Stimulated activated naive CD4-positive, alpha-beta T cell (primary cell): ENCODE measurements at places on chromosomes 2 and 18.

DNA sequence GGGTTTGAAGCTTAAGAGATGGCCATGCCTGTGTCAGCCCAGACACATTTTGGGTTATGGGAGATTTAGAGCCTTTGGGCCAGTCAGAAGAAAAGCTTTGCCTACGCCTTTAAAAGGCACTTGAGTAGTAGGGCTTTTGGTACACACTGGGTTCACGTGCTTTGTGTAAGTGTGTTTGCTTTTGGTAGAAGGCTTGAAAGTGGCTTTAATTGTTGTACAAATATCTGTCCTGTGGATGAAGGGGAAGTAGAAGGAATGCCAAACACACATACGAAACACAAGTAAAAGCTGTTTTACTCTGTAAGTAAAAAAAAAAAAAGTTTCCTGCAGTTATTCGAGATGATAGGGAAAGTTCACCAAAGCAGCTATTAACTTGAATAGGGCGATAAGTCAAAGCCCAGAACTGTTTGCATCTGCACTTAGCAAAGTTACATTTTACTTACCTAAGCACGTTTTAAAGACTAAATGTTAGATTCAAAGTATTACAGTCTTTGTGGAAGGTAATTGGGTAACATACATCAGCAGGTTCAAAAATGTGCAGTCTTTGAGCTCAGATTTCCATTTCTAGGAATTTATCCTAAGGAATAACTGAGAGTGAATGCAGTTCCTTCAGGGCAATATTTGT lies 75.4 kb downstream of the STK25 start:
- no peak for DNase-seq

DNA sequence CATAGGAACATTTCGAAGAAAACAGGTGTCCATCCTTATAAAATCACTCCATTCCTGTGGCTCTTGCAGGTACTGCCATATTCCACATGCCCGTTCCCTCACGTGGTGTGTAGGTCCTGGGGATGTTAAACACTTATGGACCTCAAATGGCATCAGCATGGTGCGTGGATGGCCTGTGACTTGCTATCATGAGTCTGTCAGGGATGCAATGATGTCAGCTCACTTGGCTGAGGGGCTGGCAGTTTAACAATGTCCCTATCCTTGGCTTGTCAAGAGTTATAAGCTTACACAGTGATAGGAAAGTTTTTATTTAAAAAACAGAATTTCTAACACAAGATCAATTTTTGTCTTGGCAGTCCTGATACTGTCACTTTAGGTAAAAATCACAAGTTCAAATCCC lies 28.8 kb downstream of the MAIP1 start:
- no peak for DNase-seq

DNA sequence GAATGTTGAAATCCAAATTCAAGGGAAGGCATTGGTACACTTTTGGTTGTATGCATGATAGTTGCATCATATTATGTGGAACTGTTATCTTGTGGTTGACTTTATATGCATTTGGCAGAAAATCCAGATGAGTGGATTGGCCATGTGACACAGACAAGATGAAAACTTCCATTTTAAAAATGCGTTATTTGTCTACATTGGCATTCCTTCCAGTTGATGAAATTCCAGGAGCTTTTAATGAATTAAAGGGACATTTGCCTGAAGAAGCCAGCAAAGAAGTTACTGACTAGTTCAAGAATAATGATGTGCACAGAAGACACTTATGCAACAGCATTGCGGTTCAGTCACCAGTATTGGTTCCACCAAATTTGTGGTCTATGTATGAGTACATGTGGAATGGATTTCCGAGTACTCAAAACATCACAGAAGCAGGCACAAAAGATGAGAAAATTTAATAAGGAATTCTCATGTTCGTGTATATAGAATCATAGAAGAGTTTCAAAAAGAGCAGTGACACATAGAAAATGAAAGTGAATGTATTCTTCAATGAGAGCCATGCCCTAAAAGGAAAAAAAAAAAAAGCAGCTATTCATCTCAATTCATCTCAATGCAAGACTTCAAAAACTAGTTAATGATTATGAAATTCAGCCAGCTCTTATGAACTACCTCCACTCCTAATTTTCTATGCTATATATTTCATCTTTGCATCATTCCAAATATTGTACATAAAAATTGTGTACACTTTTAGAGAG lies 232.1 kb downstream of the RBM43 start:
- no peak for DNase-seq

GRCh38 chr2:207046724-207047123 lies 107.4 kb downstream of the CPO start:
- DNase-seq = no peak

DNA sequence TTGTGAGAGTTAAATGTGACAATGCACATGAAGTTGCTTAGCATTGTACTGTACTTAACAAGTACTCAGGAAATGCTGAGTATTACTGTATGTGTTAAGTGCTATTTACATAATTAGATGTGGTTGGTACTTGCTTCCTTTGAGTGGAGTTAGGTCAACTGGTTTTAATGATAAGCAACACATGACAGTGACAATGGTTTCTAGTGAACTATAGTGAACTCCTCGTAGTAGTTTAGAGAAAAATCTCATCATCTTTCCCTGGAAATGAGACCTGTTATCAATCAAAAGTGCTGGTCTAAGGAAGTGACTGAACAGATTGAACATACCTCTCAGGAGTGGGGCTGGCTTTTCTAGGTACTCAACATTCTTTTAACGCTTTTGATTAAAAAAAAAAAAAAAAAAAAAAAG lies 29.2 kb upstream of the ZDBF2 start:
- no peak for DNase-seq

GRCh38 chr2:136997557-136997956 lies 232.2 kb downstream of the THSD7B start:
- no peak for DNase-seq

- DNase-seq = no peak
These were observed 28.2 kb downstream of the LPIN2 start for GRCh38 chr18:2984703-2985261.

DNA sequence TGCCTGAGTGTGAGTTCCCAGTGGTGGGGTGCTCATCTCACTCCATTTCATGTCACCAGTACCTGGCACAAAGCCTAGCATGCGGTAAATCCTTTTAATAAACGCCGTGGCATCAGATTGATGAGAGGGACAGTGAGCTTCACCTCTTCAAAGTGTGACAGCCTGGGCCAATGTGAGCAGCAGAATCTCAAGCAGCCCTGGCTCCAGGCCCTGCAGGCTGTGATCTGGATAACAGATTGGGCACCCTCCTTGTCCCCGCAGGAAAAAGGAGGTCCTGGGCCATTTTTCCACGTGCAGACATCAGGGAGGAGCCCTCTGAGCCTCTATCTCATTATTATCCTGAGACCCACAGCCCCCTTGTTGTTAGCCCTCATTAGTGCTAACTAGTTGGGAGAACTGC lies 34.8 kb downstream of the TET3 start:
- DNase-seq = no peak

GRCh38 chr2:43049836-43050801 lies 176.3 kb downstream of the ZFP36L2 start:
- DNase-seq = no peak

DNA sequence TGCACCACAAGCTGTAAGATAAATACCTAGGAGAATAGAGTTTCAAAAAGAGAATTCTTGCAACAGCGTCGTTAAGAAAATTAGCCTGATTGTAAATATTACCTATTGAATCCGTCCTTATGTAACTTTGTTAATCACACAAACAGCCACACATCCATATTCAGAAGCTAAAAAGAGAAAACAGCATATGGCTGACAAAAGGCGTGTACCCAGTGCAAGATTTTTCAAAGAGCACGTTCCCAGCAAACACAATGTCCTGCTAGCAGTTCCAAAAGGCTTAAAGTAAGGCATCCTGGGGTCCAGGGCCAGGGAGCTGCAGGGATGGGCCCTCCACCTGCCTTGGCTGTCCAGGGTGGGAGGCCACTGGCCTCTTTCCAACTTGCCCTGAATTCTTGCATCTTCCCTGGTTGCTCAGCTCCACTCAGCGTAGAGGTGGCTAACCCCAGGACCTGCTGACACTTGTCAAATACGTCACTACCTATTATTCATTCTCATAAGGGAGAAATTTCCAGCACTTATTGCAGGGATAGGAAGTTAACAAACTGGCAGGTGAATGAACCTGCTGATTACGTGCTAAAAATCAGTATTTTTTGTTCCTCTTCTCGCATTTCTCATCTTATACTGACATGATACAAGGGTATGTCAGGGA lies 102.1 kb upstream of the NEDD4L start:
- DNase-seq = no peak

DNA sequence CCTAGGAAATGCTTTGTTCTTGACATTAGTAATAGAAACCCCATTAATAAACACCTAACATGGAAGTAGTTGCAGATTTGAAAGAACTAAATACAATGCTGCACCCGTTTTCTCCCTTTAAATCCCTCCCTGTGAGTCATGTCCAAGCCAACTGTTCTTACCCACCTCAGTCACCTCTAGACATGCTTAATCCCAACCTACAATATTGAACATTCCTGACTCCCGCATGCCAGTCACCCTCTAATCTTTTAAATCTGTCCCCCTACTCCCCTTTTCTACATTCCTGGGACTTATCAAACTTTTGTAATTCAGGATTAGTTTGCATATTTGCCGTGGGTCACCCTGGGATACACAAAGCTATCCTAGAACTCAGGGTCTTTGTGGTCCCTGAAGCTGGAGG lies 374.6 kb downstream of the IRS1 start:
- no peak for DNase-seq

GRCh38 chr2:168461942-168462331 lies 5.9 kb downstream of the CERS6 start:
- DNase-seq = no peak

- no peak for DNase-seq
These were observed 96.6 kb downstream of the PIEZO2 start for GRCh38 chr18:11052800-11053199.

DNA sequence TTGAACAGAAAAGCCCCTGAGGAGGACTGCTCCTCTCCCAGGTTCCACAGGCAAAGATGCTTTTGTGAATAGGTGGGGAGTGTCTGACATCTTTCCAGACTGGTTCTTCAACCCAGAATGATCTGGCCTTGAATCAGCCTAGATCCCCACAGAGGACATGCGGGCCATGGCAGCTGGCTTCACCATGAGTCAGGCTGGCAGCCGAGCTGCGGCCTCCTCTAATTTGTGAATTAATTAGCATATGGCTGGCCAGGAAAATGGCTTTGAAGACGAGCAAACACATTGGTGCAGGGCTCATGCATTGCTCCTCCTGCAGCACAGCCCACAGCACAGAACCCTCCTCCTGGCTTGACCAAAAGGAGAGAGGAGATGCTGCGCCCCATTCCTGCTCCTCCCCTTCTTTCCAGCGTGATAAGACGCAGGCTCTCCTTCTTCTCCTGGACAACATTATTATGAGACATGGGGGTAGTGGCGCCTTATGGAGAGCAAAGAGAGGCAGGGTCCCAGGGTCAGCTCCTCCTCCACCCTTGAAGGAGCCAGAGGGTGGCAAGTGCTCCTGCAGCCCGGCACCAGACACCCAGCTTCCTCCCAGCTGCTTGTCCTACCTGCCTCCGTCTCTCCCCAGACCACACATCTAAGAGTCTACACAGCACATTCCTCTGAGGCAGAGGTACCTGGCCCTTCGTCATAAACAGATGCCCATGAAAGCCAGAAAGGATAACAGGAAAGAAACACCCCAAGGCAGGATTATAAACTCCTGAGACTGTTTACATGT lies 66.7 kb downstream of the EDAR start:
- no peak for DNase-seq

DNA sequence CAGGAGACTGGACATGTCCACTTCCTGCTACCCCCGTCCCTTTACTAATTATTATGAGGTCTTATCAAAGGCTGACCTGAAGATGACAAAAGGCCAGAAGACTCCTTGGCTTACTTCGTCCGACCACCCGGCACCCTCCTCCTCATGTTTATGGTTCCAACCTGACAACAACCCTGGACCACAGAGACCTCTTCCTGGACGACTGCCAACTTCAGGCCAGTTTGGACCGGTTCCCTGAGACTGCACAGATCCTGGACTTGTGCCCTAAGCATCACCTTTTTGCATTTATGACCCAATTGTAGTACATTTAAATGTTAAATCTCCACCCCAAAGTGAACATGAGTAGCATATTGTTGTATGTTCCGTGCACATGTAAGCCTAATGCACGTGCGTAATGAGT lies 5.8 kb downstream of the DRC1 start:
- DNase-seq = no peak
